Activated CD4-positive, alpha-beta T cell treated with anti-CD3 and anti-CD28 coated beads, Interleukin-2, amount 50 U/mL, for 4 hours (primary cell): ENCODE measurements at places on chromosomes 13 and 19.

DNA sequence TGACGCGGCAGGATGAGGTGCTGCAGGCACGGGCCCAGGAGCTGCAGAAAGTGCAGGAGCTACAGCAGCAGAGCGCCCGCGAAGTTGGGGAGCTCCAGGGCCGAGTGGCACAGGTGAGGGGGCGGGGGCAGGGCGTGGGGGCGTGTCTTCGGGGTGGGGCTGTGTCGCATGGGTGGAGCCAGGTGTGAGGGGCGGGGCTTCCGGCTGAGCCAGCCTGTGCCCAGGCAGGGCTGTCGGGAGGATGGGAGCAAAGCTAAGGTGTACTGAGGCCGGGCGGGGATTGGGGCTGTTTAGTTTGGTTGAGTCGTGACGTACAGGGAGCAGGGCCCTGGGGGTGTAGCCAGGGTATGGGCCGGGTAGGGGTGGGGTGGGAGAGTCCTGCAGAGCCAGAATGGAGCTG lies 62.3 kb downstream of the KCNC3 start:
- DNase-seq: peak; percentile 4

- DNase-seq: no peak
Measured at GRCh38 chr19:51600940-51601580, 29.1 kb downstream of the SIGLEC5 start.

DNA sequence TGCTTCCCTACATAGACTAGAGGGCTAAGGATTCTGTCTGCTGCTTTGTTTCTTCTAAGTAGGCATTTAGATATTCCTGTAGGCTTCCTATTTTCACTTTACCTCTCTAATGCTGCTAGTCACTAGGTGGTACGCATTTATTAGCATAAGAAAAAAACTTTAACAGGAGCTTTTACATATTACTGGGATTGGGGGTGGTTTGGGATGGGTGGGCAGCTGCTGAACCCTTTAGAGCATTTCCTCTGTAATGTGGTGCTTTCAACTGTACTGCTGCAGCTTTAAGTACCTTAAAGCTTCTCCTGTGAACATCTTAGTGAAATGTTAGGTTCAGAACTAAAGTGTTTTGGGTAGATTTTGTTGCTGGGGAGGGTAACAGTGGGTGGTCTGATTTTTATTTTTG lies 92.6 kb downstream of the ZNF486 start:
- DNase-seq: no peak

- peak; percentile 53 for DNase-seq
Measured at GRCh38 chr19:1251330-1252220, 3.2 kb downstream of the MIDN start.
